ENCODE measurements at places on chromosomes 11 and 22.

DNA sequence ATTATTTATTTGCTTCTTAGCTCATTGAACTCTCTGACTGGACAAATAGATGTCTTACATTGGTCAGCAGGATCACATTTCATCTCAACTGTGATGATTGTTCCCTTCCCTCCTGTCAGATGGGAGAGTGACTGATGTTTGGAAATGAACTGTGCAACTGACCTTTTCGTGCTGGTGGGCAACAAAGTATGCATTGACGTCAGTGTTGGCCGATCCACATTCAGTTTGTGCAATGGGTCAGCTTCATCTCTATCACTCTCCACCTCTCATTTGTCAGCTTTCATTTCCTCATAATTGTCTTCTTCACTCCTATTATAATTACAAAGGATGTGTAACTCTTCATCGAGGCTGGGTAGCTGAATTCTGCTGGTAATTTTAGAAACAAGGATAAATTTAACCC lies 71.3 kb downstream of the PPP2R1B start:
- DNase-seq, result no peak

- DNase-seq, result no peak
Observed at GRCh38 chr22:44585559-44586350, 87.7 kb upstream of the RTL6 start.

- DNase-seq, result no peak
Observed at GRCh38 chr22:30261134-30261533, 5.5 kb downstream of the OSM start.

DNA sequence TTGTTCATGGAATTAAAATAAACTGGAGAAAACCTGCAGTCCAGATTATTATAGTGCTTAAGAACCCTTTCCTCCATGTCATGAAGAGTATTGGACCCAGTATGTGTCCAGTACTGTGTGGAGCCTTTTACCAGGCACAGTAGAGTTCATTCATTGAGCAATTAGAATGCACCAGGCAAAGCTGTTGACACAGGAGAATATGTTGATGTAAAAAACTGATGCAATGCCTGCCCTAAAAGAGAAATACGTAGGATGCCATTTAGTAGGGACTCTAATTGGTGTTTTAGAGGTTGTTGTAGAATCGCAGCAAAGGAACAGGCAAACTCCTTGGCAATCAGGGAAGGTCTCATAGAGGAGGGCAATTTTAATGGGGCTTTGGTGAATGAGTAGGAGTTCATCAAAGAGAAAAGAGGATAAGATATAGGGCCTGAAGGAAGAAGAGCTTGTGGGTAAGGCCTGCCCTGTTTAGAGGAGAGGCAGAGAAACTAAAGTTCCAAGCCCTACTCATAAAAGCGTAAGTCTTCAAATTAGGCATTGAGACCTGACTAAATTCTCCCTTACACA lies 126.4 kb downstream of the SEZ6L start:
- no peak for DNase-seq

- DNase-seq, result no peak
Observed at GRCh38 chr11:32466279-32466915, 31.1 kb upstream of the WT1 start.

GRCh38 chr22:31126128-31126868 lies 3.5 kb downstream of the INPP5J start:
- no peak for DNase-seq

DNA sequence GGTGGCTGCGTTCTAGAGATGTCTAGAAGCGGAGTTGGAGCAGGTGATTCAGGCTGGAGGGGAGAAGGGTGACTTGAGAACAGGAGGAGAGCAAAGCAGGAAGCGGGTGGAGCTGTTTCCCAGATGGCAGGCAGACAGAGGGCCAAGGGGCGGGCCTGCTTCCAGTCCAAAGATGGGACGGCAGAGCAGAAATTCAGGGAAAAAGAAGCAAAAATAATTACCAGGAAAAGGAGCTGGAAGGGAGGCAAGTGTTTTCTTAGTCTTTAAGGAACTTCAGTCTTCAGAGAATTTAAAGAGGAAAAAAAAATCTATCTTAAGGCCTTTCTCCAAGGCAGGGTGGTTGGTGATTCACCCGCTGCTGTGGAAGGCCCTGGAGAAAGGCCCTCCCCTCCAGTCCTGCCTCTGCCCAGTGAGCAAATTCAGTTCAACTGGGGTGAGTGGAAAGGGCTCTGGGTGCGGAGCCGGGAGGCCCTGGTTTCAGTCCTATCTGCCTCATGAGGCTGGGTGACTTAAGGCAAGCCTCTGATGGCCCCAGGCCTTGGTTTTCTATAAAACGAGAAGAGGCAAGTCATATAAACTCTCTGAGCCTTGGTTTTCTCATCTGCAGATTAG lies 4.5 kb upstream of the CREB3L1 start:
- no peak for DNase-seq

DNA sequence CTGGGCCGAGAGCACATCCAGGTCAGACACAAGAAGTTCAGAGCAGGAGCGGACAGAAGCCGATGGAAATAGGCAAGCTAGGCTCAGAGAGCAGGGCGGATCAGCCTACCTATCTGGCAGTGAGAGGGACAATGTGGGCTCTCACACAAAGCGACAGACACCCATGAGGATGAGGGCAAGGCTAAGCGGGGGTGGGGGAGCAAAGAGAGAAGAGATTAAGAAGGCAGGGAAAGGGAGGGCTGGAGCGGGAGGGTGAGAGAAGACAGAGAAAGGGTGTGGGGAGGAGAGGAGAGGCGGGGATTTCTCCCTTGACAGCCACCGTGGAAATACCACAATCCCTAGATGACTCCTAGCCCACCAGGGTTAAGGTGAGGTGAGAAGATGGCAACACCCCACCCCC lies 57.9 kb downstream of the BUD13 start:
- no peak for DNase-seq

DNA sequence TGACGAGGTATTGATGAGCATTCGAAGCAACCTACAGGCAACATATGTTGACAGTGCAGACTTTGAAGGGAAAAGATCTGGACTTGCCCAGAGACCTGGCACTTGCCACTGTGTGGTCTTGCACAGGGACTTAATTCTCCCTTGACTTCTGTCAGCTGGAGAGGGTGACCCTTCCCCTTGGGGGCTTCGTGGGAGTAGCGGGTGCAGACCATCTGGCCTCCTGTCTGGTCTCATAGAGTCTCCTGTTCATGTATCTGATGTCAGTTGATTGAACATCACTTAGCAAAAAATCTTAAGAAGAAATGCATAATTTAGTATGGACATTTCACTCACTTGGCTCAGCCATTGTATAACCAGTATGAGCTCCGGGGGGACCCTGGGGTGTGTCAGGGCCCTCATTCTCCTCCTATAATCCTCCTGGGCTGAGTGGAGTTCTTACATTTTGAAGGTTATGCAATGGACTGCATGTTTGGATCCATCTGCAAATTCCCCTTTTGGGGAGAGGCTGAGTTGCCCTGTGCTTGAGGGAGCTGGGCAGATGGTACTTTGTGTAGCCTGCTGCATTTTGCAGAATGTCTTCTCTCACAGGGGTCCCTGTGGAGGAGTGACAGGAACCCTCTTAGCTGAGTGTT lies 13.0 kb downstream of the BCR start:
- DNase-seq, result no peak

DNA sequence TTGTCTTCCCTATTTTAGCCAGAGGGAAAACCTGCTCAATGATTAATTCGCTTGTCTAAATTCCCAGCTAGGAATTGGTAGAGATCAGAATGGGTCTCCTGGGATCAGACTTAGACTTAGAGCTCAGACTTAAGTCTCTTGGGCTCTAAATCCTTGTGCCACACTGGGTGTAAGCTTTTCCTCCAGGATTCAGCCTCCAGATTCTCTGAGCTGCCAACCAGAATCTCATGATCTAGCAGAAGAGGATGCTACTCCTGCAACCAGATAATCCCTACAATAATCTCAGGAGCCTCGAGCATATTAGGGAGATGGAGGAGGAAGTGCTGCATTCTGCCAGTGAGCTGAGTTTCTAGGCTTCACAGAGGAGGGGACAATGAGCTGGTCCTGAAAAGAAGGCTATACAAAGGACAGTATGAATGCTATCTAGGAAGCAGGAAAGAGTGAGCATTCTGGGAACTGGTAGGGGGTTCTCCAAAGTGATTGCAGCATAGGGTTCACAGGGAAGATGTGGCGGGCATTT lies 211.6 kb upstream of the SESN3 start:
- DNase-seq, result no peak

- DNase-seq, result no peak
Observed at GRCh38 chr11:15434529-15434928, 319.8 kb downstream of the INSC start.

GRCh38 chr11:22162756-22163155 lies 30.1 kb upstream of the ANO5 start:
- DNase-seq, result no peak

DNA sequence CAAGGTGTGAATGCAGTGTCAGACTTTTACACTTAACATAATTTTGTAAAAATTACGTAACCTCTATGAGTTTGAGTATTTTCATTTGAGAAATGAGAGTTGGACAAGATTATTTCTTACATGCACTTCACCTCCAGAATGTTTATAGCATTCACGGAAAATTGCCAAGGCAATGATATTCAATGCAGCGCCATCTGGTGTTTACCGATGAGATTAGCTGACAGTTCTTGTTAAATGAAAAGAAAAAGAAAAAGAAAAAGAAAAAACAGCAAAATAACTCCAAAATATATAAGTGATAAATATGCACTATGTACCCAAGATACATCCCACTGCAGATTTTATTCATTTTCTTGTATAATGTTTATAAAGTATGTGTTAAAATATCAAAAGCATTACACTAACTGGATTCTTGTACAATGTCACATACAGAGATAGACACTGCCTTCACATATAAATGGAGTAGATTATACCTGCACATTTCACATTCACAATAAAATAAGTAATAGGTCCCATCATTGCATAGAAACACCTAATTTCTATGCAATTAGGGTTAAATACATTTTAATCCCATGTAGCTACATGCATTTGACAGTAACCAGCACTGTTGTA lies 976.3 kb upstream of the FAT3 start:
- DNase-seq, result peak; percentile 35

DNA sequence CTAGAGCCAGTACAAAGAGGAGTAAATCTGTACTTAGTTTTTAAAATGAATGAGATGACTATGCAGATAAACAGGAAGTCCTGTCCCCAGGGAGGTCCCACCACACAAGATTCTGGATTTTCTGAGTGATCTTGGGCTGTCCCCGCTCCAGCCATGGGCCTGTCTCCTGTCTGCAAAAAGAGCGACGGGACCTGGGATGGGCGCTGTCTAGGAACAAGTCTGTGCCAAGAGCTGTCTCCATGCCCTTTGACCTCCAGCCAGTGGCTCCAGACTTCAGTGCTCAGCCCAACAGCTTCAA lies 6.0 kb downstream of the CSNK1E start:
- no peak for DNase-seq

DNA sequence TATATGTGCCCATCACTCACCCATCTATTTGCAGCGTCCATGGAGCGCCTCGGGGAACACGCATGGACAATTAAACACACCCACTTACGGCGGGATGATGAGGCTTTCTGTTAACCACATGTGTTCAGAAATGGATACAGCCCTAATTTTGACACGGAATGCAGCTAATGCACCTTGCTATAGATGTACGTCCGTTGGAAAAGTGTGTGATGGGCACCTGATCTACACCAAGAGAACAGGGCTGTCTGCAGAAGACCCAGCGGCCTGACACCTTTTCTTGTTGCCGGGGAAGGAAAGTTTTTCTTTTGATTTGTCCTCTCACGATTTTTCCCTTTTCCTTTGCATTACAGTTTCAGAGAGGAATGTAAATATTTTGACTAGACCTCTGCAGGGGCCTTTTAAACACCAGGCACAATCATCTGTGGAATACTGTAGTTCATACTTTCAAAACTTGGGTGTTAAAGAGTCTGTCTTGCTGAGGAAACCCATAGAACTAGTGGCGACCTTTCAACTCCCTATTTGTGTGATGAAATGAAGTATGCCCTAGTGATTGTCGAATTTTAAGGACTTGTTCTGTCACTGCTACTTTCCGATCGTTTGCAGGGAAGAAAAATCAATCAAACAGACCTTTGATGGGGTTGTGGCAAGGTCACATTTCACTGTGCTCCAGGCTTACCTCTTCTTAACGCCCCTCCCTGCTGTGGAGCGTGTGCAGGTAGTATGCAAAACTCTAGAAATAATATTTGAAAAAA lies 16.5 kb upstream of the PAX6 start:
- DNase-seq, result no peak

DNA sequence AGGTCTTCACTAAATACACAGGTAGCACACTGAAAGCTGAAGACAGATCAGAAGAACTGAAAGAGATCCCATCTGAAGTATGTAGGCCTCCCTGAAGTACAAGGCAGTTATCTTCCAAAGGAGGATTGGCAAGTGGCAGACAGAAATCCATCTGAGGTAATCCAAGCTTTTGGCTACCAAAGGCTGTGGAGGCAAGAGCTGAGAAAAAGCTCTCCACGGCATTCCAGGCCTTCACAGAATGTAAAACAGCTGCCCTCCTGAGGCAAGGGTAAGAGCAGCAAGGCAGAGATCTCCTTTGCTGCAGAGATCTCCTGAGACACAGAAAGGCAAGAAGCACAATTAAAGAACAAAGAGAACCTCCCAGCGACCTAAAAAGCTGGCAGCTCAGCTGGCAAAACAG lies 19.1 kb downstream of the PIK3C2A start:
- no peak for DNase-seq

- no peak for DNase-seq
Observed at GRCh38 chr11:31259797-31260196, 109.7 kb downstream of the DCDC1 start.

- no peak for DNase-seq
Observed at GRCh38 chr22:49583886-49584505, 243.7 kb downstream of the BRD1 start.

DNA sequence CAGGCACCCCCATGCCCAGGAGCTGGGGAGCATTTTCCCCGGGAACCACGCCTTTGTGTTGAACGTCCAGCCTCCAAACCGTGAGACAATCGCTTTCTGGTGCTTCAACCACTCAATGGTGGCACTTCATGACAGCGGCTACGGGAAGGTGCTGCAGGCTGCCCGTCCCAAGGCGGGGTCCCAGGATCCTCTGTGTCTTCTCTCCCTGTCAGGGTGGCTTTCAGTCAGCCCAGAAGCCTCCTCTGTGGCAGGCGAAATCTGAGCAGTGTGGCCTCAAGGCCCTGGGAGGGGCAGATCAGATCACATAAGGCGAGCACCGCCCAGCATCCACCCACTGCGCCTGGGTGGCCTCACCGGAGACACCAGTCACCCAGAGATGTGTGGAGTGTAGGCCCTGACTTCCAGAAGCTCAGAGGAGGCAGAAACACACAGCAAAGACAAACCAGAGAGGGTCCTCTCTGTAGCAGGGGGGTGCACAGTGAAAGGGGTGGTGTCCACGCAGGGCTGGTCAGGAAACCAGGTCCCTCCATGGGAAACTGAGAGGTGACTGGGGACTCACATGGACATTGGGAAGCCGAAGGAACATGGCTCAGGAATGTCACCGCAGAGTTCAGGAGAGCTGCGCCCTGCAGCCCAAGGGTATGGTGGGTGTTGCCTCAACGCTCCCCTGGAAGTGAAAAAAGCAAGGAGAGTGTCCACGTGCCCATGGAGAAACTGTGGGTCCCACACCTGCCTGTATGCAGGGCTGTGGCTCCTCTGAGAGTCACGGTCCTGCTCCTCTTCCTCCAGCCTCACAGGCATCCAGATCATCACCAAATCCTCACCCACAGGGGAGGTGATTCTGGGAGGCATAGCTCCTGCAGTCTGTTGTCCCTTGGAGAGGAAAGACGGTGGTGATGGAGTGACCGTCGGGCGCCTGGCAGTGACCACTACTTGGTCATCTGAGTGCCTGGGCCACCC lies 1420.7 kb downstream of the TBC1D22A start:
- no peak for DNase-seq

All from NCI-H526 treated with DMSO at 0.1 percent for 48 hours (cell line).